Hepatocyte (in vitro differentiated cells): ENCODE measurements at places on chromosomes 5 and 9. TPM values are rescaled to one million over a fixed set of nuclear protein-coding genes. Genes with fewer than 3 reads are reported as not detected.
A peak's percentile ranks its signal among the peaks of the same experiment; 100 is the strongest.

DNA sequence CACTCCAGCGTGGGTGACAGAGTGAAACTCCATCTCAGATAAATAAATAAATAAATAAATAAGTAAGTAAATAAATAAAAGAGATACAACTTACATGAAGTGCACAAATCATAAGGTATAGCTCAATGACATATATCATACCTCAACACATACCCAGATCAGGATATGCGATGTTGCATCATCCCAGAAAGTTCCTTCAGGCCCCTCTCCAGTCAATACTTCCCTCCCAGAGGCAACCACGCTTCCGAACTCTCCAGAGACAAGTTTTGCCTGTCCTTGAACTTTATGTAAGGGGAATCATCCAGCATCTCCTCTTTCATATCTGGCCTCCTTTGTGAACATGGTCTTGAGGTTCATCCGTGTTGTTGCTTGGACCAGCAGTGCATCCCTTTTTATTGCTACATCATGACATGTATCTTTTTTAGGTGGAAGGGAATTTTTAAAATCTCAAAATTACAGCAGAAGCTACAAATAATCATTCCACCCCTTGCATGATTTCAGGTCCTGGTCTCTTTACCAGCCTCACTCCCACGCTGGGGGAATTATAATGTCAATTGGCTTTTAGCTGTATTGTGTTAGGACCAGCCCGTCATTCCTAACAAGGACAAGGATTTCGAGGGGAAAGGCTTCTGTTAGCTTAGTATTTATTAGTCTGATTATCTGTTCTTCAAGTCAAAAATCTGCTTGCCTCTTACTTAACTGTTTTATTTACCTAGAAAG lies 32.9 kb upstream of the AOPEP start:
- no peaks in the 10 kb centered on the region for H3K27me3 ChIP-seq
- peak overlapping the region; percentile 57 for H3K27ac ChIP-seq
- H3K4me1 ChIP-seq = peaks cover 23% of the 10 kb centered on the region
- DNase-seq = no peak
- no peak overlapping the region for H3K4me3 ChIP-seq
- no peaks in the 10 kb centered on the region for H3K36me3 ChIP-seq

The CSF2 gene
- 1.0 TPM in 1 of 2 replicates, not detected in the other for total RNA-seq

DNA sequence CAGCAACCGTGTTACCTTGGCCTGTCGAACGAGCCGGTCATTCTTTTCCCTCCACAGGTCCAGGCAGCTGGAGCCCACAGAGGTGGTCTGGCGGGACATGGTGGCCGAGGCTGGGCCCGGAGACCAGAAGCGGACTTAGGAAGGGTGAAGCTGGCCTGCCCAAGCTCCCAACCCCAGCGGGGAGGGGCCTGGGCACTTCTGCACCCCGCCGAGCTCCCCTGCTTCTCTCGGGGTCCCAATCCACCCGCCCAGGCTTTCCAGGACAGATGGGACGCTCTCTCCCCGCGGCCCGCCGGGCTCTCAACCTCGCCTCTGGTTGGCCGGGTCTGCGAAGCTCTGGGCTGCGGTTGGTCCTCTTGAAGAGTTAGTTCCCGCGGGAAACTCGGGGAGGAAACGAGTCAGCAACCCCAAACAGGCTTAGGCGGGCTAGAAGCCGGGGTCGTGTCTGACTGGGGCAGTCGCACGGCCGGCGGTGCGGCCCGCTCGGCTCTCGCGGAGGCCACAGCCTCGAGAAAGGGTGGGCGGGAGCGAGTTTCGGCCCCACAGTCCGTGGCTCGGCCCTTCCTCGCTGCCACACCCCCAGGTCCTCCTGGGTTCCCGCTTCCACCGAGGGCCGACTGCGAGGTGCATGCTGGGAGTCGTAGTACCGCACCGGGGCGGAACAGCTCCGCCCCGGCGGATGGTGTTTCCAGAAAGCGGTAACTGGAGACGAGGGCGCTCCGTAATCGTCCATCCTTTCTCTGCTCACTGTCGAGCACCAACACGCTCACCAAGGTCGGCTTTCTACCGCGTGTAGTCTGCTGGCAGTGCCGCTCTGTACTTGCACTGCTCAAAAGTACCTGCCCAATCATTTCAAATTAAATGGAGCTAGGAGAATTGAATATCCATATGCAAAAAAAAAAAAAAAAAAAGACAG lies at the start of gene FANCG:
FANCG (minus strand) TSS at position 517 of the 916 bp plus-strand sequence; CDS start at position 99, 418 bp downstream.
- peaks cover 6% of the 10 kb centered on the region for H3K4me1 ChIP-seq
- peak within 1 kb of the TSS; percentile 65 for H3K4me3 ChIP-seq
- no peaks in the 10 kb centered on the region for H3K36me3 ChIP-seq
- no peaks in the 10 kb centered on the region for H3K27me3 ChIP-seq
- peak within 1 kb of the TSS; percentile 39 for H3K27ac ChIP-seq

The PCDHA1 gene
- 0.04 TPM in 1 of 2 replicates, not detected in the other for total RNA-seq

DNA sequence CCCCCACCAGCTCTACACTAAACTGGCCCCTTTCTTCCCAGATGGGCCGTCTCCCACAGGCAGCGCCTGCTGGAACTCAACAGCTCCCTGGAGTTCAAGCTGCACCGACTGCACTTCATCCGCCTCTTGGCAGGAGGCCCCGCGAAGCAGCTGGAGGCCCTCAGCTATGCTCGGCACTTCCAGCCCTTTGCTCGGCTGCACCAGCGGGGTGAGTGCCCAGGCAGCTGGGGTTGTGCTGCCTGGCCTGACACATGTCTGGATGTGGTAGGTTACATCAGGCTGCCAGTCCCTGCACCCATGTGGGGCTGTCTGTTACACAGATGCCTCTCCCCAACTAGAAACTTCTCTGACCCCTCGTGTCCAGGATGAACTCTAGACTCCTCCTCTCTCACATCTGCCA lies 9.8 kb downstream of the NHP2 start:
- DNase-seq = no peak
- no peaks in the 10 kb centered on the region for H3K36me3 ChIP-seq
- H3K4me3 ChIP-seq = no peak overlapping the region
- H3K27ac ChIP-seq = no peak overlapping the region
- H3K4me1 ChIP-seq = no peaks in the 10 kb centered on the region
- H3K27me3 ChIP-seq = no peaks in the 10 kb centered on the region

The RASEF gene
- 18.1 and 18.9 TPM in 2 replicates for total RNA-seq

GRCh38 chr5:82721087-82721410 lies 356.1 kb downstream of the TMEM167A start:
- H3K4me3 ChIP-seq = no peak overlapping the region
- no peak overlapping the region for H3K27ac ChIP-seq
- H3K4me1 ChIP-seq = no peaks in the 10 kb centered on the region
- H3K27me3 ChIP-seq = no peaks in the 10 kb centered on the region

- no peaks in the 10 kb centered on the region for H3K27me3 ChIP-seq
- no peak overlapping the region for H3K4me3 ChIP-seq
- no peaks in the 10 kb centered on the region for H3K36me3 ChIP-seq
- H3K4me1 ChIP-seq = peaks cover 8% of the 10 kb centered on the region
- peak overlapping the region; percentile 13 for H3K27ac ChIP-seq
Observed at GRCh38 chr9:5718296-5719032, 89.6 kb downstream of the RIC1 start.

- DNase-seq = no peak
- H3K4me3 ChIP-seq = no peak overlapping the region
- no peaks in the 10 kb centered on the region for H3K4me1 ChIP-seq
- no peaks in the 10 kb centered on the region for H3K27me3 ChIP-seq
Observed at GRCh38 chr9:125815568-125815967, 68.4 kb downstream of the PBX3 start.

GRCh38 chr9:5321058-5321457 lies 16.5 kb upstream of the RLN2 start:
- no peaks in the 10 kb centered on the region for H3K36me3 ChIP-seq
- DNase-seq = no peak
- H3K27me3 ChIP-seq = no peaks in the 10 kb centered on the region
- H3K4me1 ChIP-seq = no peaks in the 10 kb centered on the region

GRCh38 chr5:178273665-178274541 lies 41.3 kb upstream of the PHYKPL start:
- H3K27me3 ChIP-seq = no peaks in the 10 kb centered on the region
- no peak overlapping the region for H3K27ac ChIP-seq
- peak; percentile 25 for DNase-seq
- H3K4me1 ChIP-seq = no peaks in the 10 kb centered on the region
- no peak overlapping the region for H3K4me3 ChIP-seq

The WDR38 gene
- total RNA-seq = not detected in 2 replicates

The SOX30 gene
- total RNA-seq = not detected in 2 replicates

- H3K4me1 ChIP-seq = no peaks in the 10 kb centered on the region
- H3K27ac ChIP-seq = no peak overlapping the region
- H3K4me3 ChIP-seq = no peak overlapping the region
- H3K36me3 ChIP-seq = no peaks in the 10 kb centered on the region
- no peaks in the 10 kb centered on the region for H3K27me3 ChIP-seq
- no peak for DNase-seq
Observed at GRCh38 chr5:114174837-114175236, 187.0 kb upstream of the KCNN2 start.

The OR1Q1 gene
- not detected in 2 replicates for total RNA-seq

GRCh38 chr5:170614065-170614490 lies 110.3 kb downstream of the KCNIP1 start:
- H3K4me3 ChIP-seq = no peak overlapping the region
- no peaks in the 10 kb centered on the region for H3K36me3 ChIP-seq
- no peak for DNase-seq
- H3K4me1 ChIP-seq = no peaks in the 10 kb centered on the region
- H3K27ac ChIP-seq = no peak overlapping the region

GRCh38 chr5:93592883-93593282 lies 9.9 kb downstream of the NR2F1 start:
- DNase-seq = no peak
- no peaks in the 10 kb centered on the region for H3K4me1 ChIP-seq
- peaks cover 96% of the 10 kb centered on the region for H3K27me3 ChIP-seq
- no peak overlapping the region for H3K4me3 ChIP-seq
- H3K36me3 ChIP-seq = no peaks in the 10 kb centered on the region
- H3K27ac ChIP-seq = no peak overlapping the region

GRCh38 chr9:133127340-133127981 lies 6.4 kb upstream of the RALGDS start:
- peaks cover 11% of the 10 kb centered on the region for H3K4me1 ChIP-seq
- no peak overlapping the region for H3K27ac ChIP-seq
- H3K27me3 ChIP-seq = no peaks in the 10 kb centered on the region
- no peak for DNase-seq
- H3K36me3 ChIP-seq = no peaks in the 10 kb centered on the region

The CHD1 gene
- 57.4 and 81.4 TPM in 2 replicates for total RNA-seq

- H3K27me3 ChIP-seq = no peaks in the 10 kb centered on the region
- H3K4me3 ChIP-seq = no peak overlapping the region
- H3K4me1 ChIP-seq = peaks cover 64% of the 10 kb centered on the region
- H3K36me3 ChIP-seq = no peaks in the 10 kb centered on the region
- H3K27ac ChIP-seq = peak overlapping the region; percentile 87
Observed at GRCh38 chr9:38018958-38019602, 49.9 kb downstream of the SHB start.

The NR2F1 gene
- 15.9 and 19.9 TPM in 2 replicates for total RNA-seq

- no peak for DNase-seq
- H3K4me3 ChIP-seq = no peak overlapping the region
- H3K36me3 ChIP-seq = no peaks in the 10 kb centered on the region
- no peaks in the 10 kb centered on the region for H3K27me3 ChIP-seq
Observed at GRCh38 chr5:9187614-9188013, 358.3 kb downstream of the SEMA5A start.

The SLC4A9 gene
- total RNA-seq = 0.07 TPM in 1 of 2 replicates, not detected in the other

- no peaks in the 10 kb centered on the region for H3K27me3 ChIP-seq
- no peak for DNase-seq
- no peak overlapping the region for H3K4me3 ChIP-seq
- peak overlapping the region; percentile 29 for H3K27ac ChIP-seq
- H3K36me3 ChIP-seq = no peaks in the 10 kb centered on the region
Observed at GRCh38 chr5:145925353-145925752, 11.0 kb upstream of the SH3RF2 start.

GRCh38 chr5:76384189-76384588 lies 18.9 kb upstream of the IQGAP2 start:
- no peaks in the 10 kb centered on the region for H3K27me3 ChIP-seq
- H3K4me1 ChIP-seq = peaks cover 18% of the 10 kb centered on the region
- H3K4me3 ChIP-seq = no peak overlapping the region
- no peak overlapping the region for H3K27ac ChIP-seq
- no peak for DNase-seq

DNA sequence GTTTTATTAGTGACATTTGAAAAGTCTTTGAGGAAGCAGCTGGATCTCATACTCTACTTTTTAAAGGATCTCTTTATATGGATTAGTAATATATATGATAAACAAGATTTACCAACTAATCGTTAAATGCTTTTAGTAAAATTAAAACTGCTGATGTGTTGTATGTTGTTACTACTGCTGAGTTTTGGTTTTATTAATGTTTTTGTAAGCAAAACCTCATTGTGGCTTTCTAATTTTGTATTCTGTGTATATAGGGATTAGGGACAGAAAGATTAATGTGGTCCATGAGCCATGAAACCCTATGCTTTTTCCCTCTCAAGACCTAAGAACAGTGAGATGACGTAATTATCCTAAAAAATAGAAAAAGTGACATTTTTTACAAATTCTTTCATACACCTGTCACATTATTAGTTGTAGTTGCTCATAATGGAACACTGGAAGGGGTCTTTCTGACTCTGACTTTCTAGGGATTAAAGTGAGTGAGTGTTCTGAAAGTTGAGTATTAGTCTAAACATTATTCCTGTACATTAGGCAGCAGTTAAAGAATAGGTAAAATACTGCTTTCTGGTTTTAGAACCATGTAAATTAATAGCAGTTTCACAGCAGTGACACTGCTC lies 85.9 kb downstream of the SLC12A2 start:
- DNase-seq = no peak
- H3K36me3 ChIP-seq = no peaks in the 10 kb centered on the region
- no peak overlapping the region for H3K27ac ChIP-seq
- H3K4me1 ChIP-seq = no peaks in the 10 kb centered on the region

The C9orf43 gene
- 0.36 and 0.53 TPM in 2 replicates for total RNA-seq

The ADAMTS6 gene
- 10.4 and 21.0 TPM in 2 replicates for total RNA-seq

GRCh38 chr5:111514087-111514486 lies 1.8 kb upstream of the STARD4 start:
- no peaks in the 10 kb centered on the region for H3K36me3 ChIP-seq
- DNase-seq = no peak
- H3K4me1 ChIP-seq = peaks cover 19% of the 10 kb centered on the region
- no peak overlapping the region for H3K4me3 ChIP-seq

DNA sequence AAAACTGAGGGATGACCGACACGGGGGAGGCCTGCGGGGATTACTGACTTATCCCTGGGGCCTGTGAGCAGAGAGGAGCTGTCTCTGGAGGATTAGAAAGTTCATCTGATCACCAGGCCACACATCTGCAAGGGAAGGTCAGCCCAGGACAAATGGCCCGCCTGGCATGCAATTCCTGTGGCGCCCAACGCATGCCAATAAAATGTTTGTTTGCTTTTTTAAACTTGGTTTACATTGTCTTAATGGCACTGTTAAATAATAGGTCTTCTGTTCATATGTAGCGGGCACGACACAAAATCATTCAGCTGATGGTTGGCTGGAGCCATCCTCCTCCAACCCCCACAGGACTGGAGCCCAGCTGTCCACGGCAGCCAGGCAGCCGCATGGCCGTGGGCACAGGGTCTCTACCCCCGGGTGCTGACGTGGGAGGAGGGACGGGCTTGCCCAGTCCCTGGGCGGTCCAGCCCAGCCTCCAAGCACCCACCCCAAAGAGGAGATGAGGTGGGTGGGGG lies 41.0 kb upstream of the SLC12A7 start:
- H3K36me3 ChIP-seq = no peaks in the 10 kb centered on the region
- no peak overlapping the region for H3K27ac ChIP-seq
- peaks cover 11% of the 10 kb centered on the region for H3K27me3 ChIP-seq
- no peak overlapping the region for H3K4me3 ChIP-seq
- H3K4me1 ChIP-seq = peaks cover 9% of the 10 kb centered on the region

The GRPEL2 gene
- 18.7 and 19.6 TPM in 2 replicates for total RNA-seq
